ENCODE measurements at places on chromosomes 5 and 9.

DNA sequence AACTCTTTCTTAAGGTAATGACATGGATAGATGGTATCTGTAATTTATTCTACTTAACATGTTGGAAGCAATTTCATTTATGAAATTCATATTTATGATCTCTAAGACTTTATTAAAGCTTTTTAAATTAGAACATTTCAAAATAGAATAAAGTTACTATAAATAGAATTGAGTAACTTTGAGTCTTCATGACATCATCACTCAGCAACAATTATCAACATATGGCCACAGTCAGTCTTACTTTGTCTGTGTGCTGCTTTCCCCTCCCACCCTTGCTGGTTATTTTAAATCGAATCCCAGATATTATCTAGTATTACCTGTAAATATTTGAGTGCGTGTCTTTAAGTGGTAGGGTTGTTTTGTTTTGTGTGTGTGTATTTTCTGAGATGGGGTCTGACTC is 65.2 kb downstream of the IPO11 start:
- DNase-seq: no peak

DNA sequence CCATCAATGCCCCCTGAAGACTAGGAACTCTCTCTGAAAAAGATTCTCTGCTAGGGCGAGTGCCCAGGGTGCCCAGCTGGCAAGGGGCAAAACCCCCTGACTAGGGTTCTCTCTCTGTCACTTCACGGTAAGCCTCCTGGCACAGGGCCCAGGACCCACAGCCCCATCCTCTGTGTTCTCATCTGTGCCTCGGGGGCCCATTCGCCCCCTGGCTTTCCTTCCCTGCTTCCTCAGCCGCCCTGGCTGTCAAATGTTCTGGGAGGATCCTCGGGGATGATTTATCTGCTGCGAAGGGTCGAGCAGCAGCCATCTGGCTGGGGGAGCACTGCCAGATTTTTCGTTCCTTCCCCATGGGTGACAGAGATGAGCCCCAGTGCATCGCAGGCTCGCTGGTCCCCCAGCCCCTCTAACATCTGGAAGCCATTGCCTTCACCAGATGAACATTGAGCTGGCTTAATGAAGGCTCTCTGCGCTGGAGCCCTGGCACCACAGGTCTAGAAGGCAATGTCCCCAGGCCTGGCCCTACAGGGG is 24.2 kb downstream of the HMCN2 start:
- no peak for DNase-seq

DNA sequence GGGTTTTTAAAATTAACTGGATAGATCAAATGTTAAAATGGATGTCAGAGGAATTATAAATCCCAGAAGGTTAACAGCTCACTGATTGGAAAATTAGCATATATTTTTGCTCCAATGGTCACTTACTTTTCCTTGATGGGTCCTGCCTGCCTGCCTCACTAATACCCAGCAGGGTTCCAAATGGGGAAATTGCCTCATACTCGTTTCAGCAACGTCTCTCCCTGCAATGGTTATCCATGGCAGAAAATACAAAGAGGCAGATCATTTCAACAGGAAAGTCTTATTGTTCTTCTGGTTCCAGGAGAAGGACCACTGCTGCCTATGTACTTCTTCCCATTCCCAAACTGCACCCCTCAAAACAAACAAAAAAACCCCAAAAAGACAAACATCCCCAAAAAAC is 71.3 kb downstream of the ERP44 start:
- DNase-seq: no peak

- no peak for DNase-seq
Observed at GRCh38 chr9:107587191-107587963, 97.8 kb upstream of the KLF4 start.

DNA sequence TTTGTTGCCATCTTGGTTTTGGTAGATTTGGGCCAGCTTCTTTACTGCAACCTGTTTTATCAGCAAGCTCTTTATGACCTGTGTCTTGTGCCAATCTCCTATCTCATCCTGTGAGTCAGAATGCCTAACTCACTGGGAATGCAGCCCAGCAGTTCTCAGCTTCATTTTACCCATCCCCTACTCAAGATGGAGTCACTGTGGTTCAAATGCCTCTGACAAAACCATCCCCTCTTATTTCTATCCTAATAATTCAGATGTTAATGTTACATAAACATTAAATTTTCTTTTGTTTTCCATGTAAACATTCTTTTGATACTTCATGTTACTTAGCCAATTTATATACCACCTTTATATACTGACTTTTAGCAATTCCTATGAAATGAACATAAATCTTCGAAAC is 746.3 kb downstream of the CDH18 start:
- DNase-seq: no peak

GRCh38 chr5:83547161-83547560 is 75.6 kb downstream of the VCAN start:
- DNase-seq: no peak

GRCh38 chr5:73938280-73938937 is 312.4 kb downstream of the ARHGEF28 start:
- no peak for DNase-seq

DNA sequence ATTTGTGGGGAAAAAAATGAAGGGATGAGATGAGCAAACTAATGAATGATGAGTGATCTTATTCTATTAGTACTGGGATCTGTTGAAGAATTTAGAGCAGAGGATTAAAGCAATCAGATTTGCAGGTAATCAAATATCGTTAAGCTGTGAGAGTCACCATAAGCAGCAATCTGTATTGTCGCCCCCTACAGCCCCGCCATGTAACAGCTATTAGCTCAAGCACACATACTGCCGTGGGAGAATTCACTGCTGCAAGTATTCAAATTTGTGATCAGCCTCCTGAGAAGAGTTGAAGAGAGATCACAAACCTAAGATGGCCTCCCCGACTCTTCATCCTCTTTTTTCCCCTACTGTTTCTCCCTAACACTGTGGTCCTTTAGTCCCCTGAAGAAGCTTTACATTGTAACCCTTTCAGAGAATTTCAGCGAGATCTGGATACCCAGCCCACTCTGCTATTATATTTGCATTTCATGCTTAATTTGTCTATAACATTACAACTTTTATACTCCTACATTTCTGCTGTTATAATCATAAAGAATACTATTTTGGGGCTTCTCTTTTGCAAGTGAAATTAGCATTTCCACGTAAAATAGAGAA is 28.5 kb upstream of the PHF24 start:
- DNase-seq: peak; percentile 45

DNA sequence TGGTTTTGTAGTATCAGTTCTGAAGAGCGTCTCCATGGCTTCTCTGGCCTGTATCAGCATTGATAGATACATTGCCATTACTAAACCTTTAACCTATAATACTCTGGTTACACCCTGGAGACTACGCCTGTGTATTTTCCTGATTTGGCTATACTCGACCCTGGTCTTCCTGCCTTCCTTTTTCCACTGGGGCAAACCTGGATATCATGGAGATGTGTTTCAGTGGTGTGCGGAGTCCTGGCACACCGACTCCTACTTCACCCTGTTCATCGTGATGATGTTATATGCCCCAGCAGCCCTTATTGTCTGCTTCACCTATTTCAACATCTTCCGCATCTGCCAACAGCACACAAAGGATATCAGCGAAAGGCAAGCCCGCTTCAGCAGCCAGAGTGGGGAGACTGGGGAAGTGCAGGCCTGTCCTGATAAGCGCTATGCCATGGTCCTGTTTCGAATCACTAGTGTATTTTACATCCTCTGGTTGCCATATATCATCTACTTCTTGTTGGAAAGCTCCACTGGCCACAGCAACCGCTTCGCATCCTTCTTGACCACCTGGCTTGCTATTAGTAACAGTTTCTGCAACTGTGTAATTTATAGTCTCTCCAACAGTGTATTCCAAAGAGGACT is 1.5 kb downstream of the GPR21 start:
- DNase-seq: peak; percentile 89

DNA sequence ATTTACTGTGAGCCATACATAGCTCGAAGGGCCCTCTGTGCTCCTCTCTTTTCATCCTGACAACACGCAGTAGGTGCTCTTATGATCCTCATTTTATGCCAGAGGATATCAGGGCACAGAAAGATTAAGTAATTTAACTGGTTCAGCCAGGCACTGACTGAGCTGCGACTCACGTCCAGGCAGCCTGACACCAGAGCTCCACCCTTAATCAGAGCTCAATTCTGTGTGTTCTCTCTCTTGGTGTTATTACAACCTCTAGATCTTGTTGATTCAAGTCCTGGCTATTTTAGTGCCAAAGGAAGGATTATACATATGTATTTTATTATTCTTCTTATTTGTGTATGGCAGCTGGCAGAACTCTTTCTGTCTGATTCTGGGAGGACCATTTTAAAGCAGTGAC is 59.7 kb downstream of the OSMR start:
- DNase-seq: no peak

DNA sequence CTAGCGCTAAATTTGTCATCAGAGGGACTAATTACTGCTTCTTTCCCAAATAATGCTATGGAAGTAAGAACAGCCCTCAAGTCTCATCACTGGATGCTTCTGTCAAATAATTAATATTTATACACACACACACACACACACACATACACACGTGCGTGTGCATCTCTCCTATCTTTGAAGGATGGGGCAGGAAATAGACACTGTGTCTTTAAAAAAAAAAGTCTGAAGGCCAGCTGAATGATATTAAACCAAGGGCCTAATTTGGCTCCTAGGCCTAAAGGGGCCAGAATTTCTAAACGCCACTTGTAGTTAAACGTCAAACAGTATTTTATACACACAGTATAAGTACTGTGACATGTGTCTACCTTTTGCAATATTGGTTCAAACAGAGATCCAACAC is 3.3 kb downstream of the SLF1 start:
- no peak for DNase-seq

GRCh38 chr5:44089424-44090144 is 299.6 kb downstream of the FGF10 start:
- DNase-seq: no peak

DNA sequence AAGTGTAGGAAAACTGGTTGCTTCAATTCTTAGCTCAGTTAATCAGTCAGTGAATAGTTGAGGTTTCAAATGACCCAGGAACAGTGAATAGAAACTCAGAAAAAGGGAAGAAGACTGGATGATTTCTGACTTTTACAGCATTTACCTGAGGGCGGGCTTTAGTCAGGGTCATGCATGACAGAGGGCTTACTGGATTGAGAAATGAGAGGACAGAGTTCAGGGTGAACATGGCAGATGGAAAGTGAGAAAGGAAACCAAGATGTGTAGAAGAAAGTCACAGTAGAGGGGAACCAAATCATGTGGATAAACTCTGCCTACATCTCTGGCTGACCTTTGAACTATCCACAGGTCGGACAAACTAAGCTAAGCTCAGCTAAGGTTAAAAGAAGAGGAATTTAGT is 596.0 kb downstream of the SEMA5A start:
- DNase-seq: no peak

GRCh38 chr9:127567730-127568617 is 44.1 kb upstream of the STXBP1 start:
- DNase-seq: no peak

- no peak for DNase-seq
Observed at GRCh38 chr9:113483676-113484257, 20.2 kb downstream of the RGS3 start.
